MCF 10A (cell line): ENCODE measurements at places on chromosomes 4 and X.
A peak's percentile ranks its signal among the peaks of the same experiment; 100 is the strongest.

- peaks cover 34% of the 10 kb centered on the region for H3K27me3 ChIP-seq
- no peaks in the 10 kb centered on the region for H3K4me1 ChIP-seq
- no peak for DNase-seq
- H3K36me3 ChIP-seq, result no peaks in the 10 kb centered on the region
Observed at GRCh38 chrX:40087425-40088298, 10.1 kb downstream of the BCOR start.

- peaks cover 16% of the 10 kb centered on the region for H3K4me1 ChIP-seq
- H3K4me3 ChIP-seq, result no peak overlapping the region
- H3K36me3 ChIP-seq, result peaks cover 4% of the 10 kb centered on the region
Observed at GRCh38 chr4:128162434-128162833, 101.3 kb downstream of the LARP1B start.

DNA sequence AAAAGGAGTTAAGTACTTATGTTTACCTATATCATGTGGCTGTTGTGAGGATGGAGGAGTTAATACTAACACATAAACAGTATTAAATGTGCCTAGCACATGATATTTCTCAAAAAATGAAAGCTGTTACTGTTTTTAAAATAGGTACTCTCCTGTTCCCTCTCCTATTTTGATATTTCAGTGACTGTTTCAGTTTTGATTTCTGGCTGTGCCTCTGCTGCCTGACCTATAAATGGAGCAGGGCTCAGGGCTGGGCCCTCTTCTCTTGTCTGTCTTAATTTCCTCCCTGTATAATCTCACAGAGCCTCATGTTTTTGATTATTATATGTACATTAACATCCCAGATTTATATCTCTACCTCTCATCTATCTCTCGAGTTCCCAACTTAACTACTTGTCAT lies 93.3 kb downstream of the UGT8 start:
- H3K27me3 ChIP-seq, result peaks cover 39% of the 10 kb centered on the region
- no peak overlapping the region for H3K27ac ChIP-seq

DNA sequence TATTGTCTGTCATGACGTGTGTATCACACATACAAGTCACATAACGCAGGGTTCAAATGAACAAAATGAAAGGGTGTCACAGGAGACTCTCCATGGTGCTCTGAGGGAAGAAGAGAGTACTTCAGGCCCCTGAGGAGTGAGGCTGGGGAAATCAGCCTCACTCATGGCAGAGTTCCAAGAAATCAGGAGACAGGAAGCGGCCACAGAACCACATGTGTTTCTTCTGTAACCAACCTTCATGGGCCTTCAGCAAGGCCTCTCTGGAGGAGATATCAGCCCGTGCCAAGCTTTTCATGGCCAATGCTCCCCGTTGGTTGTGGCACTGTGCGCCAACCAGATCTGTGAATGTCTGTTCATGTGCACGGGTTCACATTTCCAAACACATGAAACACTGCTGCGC lies 76.0 kb downstream of the NAT8L start:
- no peak overlapping the region for H3K27ac ChIP-seq
- DNase-seq, result peak; percentile 21
- H3K4me3 ChIP-seq, result no peak overlapping the region
- H3K4me1 ChIP-seq, result no peaks in the 10 kb centered on the region
- no peaks in the 10 kb centered on the region for H3K27me3 ChIP-seq

DNA sequence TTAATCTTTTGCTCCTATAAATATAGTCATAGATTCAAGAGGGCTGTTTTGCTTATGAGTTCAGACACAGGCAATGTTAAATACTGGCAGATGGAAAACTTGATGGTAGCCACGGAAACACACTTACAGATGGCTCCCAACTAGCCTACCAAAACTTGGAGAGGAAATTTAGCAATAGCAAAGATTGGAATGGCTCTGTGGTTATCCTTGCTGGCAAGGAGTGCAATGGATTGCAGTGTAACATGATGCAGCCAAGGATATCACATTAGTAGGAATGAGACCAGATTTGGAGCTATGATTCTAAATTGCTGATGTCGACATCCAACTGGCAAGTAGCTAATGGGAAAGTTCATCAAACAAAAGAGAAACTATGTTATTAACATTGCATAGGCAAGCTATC lies 791.0 kb upstream of the DIAPH2 start:
- H3K4me3 ChIP-seq, result no peak overlapping the region
- H3K4me1 ChIP-seq, result no peaks in the 10 kb centered on the region
- H3K27ac ChIP-seq, result no peak overlapping the region
- peak; percentile 57 for DNase-seq
- peaks cover 22% of the 10 kb centered on the region for H3K27me3 ChIP-seq

- H3K27ac ChIP-seq, result no peak overlapping the region
- H3K4me3 ChIP-seq, result no peak overlapping the region
- no peak for DNase-seq
- peaks cover 14% of the 10 kb centered on the region for H3K27me3 ChIP-seq
- no peaks in the 10 kb centered on the region for H3K36me3 ChIP-seq
- no peaks in the 10 kb centered on the region for H3K4me1 ChIP-seq
Observed at GRCh38 chrX:116726806-116727205, 264.0 kb upstream of the CT83 start.

DNA sequence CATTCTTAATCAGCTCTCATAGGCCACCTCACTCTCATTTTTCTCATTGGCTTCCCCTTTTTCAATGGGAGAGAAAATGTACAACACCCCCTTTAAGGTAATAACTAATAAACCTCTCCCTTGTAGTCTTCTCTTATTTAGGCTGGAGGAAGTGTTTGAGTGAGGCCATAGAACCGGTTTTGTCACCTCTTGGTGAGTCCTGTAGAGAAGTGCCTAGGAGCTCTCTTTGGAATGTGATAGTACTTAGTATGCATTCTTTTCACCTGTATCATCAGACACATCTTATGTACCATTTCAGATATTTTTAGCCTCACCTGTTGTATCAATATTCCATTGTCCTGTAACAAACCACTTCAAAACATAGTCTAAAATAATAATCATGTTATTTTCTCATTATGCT lies 3.5 kb upstream of the TAB3 start:
- H3K27ac ChIP-seq, result no peak overlapping the region
- peaks cover 7% of the 10 kb centered on the region for H3K36me3 ChIP-seq

GRCh38 chr4:93407493-93408275 lies 420.9 kb upstream of the ATOH1 start:
- no peak overlapping the region for H3K27ac ChIP-seq
- DNase-seq, result no peak
- H3K4me1 ChIP-seq, result no peaks in the 10 kb centered on the region
- no peak overlapping the region for H3K4me3 ChIP-seq
- no peaks in the 10 kb centered on the region for H3K36me3 ChIP-seq

DNA sequence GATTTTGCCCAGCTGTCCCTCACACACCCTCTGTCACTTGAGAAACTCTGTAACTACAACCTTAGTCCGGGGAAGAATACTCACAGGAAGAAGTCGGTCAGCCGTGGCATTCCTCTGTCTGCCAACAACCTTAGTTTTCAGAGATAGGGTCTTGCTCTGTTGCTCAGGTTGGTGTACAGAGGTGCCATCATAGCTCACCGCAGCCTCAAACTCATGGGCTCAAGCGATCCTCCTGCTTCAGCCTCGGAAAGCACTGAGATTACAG lies 12.2 kb upstream of the SPCS3 start:
- no peak overlapping the region for H3K4me3 ChIP-seq
- H3K27ac ChIP-seq, result no peak overlapping the region
- H3K27me3 ChIP-seq, result no peaks in the 10 kb centered on the region
- no peaks in the 10 kb centered on the region for H3K36me3 ChIP-seq

- H3K27me3 ChIP-seq, result no peaks in the 10 kb centered on the region
- peaks cover 8% of the 10 kb centered on the region for H3K36me3 ChIP-seq
- H3K4me1 ChIP-seq, result peaks cover 36% of the 10 kb centered on the region
- DNase-seq, result peak; percentile 30
- H3K4me3 ChIP-seq, result peak overlapping the region; percentile 71
Observed at GRCh38 chr4:23888421-23889319, 1.2 kb downstream of the PPARGC1A start.

- H3K27ac ChIP-seq, result no peak overlapping the region
- H3K27me3 ChIP-seq, result no peaks in the 10 kb centered on the region
- no peak overlapping the region for H3K4me3 ChIP-seq
- no peaks in the 10 kb centered on the region for H3K36me3 ChIP-seq
- DNase-seq, result no peak
Observed at GRCh38 chrX:153504445-153505016, 9.8 kb downstream of the BGN start.

DNA sequence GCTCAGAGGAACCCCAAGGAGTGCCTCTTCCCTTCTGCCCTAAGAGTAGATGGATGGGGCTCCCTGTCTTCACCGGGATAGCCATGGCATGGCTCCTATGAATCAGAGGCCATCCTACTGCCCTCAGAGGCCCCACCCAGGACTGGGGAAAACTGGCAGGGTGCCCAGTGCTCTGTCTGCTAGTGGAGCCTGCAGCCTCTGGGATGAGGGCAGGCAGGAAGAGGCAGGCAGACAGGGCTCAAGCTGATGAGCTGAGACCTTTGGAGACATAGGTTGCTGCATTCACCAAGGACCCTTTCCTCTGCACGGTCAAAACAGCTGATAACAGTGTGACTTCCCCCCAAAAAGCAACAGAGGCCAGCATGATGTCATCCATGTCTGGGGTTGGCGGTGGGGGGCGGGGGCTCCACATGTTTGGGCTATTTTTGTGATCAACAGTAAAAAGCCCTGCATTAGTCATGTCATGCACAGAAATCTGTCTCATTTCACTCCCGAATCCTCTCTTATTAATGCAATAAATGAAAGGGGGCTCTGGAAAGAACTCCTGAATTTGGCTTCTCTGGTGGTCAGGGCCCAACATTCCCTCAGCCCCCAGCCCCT lies 207.6 kb upstream of the MAMLD1 start:
- H3K4me1 ChIP-seq, result no peaks in the 10 kb centered on the region
- no peaks in the 10 kb centered on the region for H3K27me3 ChIP-seq
- H3K27ac ChIP-seq, result no peak overlapping the region
- H3K4me3 ChIP-seq, result no peak overlapping the region

GRCh38 chrX:131763674-131764073 lies 219.8 kb downstream of the OR13H1 start:
- peak; percentile 90 for DNase-seq
- H3K4me3 ChIP-seq, result peak overlapping the region; percentile 65
- no peaks in the 10 kb centered on the region for H3K27me3 ChIP-seq
- peaks cover 5% of the 10 kb centered on the region for H3K4me1 ChIP-seq

DNA sequence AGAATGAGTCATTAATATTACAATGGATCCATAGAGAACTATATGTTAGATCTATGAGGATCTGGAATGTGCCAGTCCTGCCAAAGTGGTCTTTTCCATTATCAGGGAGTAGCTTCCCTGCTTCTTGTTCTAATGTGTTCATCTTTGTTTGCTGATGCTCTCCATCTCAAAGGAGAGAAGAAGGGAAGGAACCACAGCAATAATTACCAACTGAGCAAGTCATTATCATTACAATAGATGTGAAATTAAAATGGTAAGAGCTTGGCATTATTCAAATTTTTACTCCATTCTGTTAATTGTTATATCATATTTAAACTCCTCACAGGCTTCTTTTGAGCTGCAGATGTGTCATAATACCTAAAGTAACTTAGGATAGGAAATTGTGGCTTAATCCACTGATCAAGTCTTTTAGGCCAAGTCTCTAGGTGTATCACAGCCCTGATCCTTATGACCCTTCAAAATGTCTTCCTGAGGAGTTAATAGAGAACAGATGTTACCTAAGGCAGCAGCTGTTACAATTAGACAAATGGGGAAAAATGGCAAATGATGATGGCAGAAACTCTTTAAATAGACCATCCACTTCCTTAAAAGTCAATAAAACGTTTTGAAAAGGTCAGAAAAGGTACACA lies 1492.7 kb upstream of the IGFBP7 start:
- H3K36me3 ChIP-seq, result no peaks in the 10 kb centered on the region
- no peaks in the 10 kb centered on the region for H3K4me1 ChIP-seq
- DNase-seq, result no peak
- H3K27ac ChIP-seq, result no peak overlapping the region

DNA sequence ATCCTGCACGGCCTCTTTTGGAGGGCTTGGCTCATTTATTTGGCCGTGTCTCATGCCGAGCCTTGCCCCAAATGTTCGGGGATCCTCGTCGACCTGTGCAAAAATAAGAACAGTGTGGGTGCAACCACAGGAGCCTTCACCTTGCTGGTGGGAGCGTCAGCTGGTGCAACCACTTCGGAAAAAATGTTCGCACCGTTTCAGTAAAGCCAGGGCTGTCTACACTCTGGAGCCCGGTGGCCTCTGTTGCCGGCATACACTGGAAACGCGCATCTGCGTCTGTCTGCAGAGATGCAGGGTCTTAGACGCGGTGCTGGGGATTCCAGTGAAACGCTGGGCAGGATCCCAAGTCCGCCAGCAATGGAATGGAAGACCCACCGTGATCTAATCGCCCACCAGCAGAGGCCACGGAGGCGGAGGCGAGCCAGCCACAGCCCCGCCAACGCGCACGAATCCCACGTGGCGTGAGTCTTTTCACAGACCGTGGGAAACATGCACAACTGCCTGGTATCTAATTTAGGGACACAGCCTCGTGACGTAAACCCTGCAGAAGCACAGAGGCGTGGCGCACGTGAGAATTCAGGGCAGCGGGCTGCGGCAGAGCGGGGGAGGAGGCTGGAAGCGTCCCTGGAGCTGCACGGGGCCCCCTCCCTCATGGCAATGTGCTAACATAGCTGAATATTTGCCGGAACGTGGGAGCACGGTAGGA lies 13.8 kb upstream of the MXD4 start:
- H3K36me3 ChIP-seq, result peaks cover 6% of the 10 kb centered on the region
- no peak overlapping the region for H3K27ac ChIP-seq
- no peak for DNase-seq
- no peaks in the 10 kb centered on the region for H3K4me1 ChIP-seq

DNA sequence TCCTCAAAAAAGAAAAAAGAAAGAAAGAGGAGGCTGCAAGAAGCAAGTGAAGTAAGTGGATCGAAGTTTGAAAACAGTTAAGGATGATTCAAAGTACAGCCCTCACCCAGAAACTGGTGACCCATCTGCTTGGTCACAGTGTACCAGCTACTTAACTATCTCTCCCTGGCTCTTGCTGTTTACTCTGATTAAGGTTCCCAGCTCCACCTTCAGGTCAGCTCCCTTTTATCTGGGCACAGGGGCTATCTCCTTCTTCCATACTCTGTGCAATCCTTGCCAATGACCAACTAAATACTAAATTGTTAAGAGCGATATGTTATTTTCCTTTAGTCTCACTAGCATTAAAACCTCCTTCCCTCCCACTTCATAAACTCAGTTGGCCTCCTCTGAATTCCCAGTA lies 81.5 kb upstream of the SMIM10 start:
- no peaks in the 10 kb centered on the region for H3K4me1 ChIP-seq
- H3K4me3 ChIP-seq, result no peak overlapping the region
- no peak for DNase-seq
- no peaks in the 10 kb centered on the region for H3K36me3 ChIP-seq
- peaks cover 23% of the 10 kb centered on the region for H3K27me3 ChIP-seq
